ENCODE measurements at places on chromosomes 1 and 21.

DNA sequence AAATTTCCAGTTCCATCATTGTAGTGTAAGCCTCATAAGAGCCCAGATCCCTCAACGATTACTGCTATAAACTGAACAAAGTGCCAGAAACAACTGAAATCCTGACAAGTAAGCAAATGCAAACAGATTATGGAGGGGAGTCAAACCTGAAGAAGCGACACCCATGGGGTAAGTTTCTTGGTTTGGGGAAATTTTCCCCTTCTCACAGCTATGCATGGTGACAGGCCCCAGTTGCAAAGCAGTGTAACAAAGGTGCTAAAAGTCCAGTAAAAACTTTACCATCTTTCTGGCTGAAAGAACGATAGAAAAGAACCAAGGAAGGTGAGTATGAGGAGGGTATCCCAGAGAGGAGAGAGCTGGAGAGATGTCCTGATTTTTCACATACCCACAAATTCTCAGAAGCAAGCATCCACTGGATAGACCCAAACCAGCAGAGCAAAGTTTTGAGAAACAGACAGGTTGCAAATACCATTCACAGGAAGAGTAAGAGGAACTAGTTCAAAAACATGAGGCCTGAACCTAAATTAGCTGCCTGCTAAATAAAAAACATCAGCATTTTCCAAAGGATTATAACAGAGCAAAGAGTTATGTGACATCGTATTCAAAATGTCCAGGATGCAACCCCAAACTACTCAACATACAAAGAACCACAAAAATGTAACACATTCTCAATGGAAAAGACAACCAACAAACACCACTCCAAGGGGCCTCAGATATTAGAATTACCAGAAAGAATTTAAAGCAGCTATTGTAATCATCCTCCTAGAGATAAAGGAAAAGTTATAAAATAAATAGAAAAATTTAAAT is 14.5 kb downstream of the SCYL3 start:
- DNase-seq: no peak

- DNase-seq: no peak
Observed at GRCh38 chr1:184965944-184966860, 8.1 kb downstream of the NIBAN1 start.

DNA sequence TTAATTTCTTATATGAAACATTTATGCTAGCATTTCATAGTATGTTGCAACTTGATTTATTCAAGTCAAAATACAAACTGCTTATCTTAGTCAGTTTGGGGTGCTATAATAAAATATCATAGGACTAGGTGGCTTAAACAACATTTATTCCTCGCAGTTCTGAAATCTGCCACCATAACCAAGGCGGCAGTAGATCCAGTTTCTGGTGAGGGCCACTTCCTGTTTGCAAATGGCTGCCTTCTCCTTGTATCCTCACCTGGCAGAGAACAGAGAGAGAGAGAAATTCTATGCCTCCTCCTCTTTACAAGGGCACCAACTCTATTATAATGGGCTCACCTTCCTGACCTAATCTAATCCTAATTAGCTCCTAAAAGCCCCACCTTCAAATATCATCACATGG is 76.1 kb upstream of the RGS2 start:
- DNase-seq: no peak

DNA sequence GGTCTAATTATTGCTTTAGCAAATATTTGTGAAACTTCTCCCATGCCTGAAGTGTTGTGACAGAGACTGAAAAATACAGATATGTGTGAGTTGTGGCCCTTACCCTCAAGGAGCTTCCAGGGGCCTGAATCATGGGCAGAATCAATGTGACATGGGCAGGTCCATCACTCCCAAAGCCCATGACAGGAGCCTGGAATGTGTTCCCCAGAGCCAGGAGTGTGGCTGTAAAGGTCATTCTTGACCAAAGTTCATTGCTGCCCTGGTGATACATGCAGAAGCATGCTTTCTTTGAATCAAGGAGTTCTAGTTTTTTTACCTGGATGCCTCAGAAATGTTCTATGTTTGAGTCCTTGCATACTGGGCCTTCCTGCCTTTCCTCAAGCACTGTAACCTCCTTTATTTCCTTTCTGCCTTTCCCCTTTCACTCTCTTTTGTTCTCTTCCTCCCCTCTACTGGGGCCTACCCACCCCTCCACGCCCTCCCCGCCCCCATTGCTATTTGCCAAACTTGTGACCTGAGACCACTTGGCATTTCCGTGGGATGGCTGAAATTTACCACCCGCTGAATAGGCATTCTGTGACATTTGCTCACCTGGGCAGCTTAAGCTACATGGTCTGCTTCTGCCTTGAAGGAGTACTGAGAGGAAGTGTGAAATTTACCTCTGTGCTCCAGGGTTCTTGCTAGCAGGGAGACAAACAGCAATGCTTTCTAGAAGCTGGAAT is 19.7 kb downstream of the PBX1 start:
- no peak for DNase-seq

DNA sequence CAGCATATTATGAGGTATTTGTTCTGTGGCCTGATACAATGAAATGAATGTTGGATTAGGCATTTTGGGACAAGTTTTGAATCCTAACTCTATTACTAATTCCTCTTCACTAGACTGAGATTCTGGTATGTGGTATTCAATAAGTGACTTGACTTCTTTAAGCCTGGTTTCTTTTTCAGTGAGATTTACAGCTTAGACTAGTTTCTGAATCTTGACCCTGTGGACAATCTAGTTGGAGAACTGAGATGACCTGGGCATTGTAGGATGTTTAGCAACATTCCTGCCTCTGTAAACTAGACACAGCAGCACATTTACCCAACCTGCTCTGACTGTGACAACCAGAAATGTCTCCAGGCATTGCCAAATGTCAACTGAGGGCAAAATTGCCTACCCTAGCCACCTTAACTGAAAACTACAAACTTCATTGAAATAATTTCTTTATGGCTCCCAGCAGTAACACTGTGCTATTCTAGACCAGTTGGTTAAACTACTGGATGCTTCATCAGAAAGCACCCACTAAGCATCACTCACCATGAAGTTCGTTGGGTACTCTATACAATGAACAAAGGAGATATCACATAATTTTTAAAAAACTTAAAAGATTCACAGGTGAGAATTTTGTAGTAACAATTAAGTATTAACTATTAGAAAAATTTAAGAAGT is 16.8 kb downstream of the PTPRC start:
- no peak for DNase-seq

GRCh38 chr1:89989799-89990198 is 5.1 kb upstream of the ZNF326 start:
- DNase-seq: no peak

GRCh38 chr1:34460193-34460592 is 283.5 kb downstream of the C1orf94 start:
- DNase-seq: peak; percentile 44

DNA sequence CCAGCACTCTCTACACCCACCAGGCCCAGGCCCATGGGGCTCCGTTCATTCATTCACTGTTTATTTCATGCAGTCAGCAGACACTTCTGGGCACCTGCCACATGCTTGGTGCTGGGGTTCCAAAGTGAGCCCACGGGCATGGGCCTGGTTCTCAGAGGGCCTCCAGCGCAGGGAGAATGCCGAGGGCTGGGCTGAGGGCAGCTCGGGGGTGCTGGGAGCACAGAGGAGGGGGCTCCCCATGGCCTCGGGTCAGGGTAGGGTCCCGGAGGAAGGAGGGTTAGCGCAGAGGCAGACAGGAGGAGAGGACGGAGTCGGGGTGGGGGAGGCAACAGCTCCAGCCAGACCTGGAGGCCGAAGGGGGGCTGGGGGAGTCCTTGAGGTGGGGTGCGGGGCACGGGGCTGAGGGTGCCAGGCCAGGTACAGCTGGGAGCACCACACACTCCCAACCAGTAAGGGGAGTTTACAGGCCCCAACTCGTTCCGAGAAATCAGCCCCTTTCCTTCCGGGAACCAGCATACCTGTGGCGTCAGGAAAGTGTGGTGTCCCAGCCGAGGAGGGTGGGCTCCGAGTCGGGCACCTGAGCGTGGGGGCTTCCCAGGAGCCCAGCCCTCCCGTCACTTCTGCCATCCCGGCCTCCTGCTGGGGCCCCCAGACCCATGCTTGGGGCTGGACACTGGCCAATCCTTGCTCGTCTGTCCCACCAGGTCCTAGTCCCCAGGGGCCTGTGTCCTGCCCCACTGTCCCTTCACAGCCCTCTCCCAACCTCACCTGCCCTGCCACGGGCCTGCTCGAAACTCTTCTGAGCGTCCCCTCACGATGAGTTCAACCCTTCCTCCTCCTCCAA is 10.8 kb downstream of the ARHGEF16 start:
- no peak for DNase-seq

DNA sequence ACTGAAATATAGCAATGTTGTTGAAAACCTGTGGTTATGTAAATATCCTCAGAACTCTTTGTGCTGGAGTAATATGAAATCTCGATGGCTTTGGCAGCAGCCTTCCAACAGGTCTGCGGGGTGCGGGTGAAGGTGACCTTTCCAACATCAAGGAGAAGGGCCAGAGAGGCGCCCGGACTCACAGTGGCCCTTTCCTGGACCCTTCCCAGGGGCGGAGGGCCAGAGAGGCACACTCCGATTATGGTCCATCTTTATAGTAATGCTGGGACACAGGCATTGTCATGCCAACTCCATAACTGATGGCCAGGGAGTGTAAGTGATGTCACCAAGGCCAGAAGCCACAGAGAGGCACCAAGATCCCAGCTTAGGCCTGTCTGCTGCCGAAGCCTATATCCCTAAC is 18.1 kb downstream of the SLC37A1 start:
- no peak for DNase-seq

- DNase-seq: no peak
Observed at GRCh38 chr1:60126723-60127122, 53.2 kb upstream of the C1orf87 start.

- DNase-seq: no peak
Observed at GRCh38 chr1:183234660-183235476, 48.8 kb downstream of the LAMC2 start.

GRCh38 chr1:155077758-155078445 is 735 bp upstream of the EFNA3 start:
- DNase-seq: no peak

DNA sequence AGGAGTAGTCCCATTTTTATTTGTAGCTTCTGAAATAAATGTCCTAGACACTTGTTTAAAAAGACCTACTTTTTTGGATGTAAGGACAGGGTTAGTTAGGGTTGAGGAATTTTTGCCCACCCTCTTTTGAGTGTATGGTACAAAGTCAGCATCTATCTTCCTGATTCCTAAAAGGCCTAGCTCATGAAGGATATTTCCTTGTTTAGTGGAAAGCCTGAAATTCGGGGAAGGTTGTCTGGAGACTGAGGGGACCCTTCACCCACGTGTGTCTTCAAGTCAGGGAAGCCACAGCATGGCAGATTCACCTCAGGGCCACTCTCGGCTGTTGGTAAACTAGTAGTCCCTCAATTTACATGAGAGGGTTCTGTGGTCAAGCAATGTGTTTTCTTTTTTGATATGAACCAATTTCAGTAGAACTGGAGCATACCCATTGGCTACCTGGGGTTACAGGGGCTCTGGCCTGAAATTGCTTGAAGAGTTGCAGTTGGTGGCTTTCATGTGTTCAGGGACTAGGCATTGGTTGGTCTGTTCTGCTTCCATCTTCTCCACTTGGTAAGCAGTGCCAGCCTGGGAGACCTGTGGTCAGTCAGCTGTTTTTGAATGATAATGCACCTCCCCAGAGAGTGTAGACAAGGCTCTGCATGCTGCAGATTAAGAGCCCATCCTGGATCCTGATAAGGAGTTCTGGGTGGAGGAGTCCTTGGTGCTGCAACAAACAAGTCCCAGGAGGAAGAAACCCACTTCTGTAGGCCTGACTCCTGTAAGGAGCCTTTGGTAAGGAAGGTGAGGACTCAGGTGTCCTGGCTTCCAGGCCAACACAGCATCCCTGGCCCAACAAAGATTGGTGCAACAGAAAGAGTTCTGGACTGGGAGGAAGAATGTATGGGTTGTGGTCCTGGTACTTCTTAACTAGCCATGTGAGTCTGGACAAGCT is 6.3 kb downstream of the BTG2 start:
- peak; percentile 90 for DNase-seq

GRCh38 chr1:198864695-198865094 is 225.9 kb downstream of the PTPRC start:
- no peak for DNase-seq

DNA sequence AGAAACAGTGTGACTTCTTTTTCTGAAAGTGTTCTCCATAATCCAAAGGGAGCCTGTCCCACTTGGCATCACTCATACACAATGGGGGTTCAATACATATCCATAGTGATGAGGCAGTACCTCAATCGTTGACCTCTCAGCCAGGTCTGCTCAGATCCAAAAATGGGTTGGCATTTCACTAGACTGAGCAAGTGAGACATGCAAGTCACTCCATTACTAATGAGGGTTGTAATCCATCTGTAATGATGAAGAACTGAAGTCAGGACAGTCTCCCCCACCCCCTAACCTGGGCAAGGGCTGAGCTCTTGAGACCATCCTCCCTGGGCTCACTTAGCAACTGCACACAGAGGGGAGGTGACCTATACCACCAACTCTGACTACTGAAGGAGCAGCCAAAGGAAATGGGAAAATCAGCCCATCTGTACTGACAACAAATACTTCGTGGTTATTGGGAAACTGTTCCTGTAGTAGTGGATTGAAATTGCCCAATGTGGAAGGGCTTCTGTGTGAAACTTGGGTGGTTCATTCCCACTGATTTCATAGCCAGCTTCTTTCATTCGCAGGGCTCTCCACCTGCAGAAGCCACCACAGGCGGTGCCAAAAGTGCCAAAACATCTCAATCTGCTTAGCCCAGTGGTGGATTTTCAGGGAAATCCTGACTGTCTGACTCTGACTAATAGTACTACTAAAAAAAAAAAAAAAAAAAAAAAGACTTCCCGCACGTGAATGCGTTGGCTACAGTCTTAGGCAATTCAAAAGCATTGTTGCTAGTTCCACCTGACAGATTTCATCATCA is 5.0 kb downstream of the NGF start:
- DNase-seq: no peak

GRCh38 chr1:95504321-95504720 is 270.3 kb downstream of the RWDD3 start:
- DNase-seq: no peak

GRCh38 chr1:114344656-114345055 is 166.3 kb downstream of the TRIM33 start:
- DNase-seq: no peak

DNA sequence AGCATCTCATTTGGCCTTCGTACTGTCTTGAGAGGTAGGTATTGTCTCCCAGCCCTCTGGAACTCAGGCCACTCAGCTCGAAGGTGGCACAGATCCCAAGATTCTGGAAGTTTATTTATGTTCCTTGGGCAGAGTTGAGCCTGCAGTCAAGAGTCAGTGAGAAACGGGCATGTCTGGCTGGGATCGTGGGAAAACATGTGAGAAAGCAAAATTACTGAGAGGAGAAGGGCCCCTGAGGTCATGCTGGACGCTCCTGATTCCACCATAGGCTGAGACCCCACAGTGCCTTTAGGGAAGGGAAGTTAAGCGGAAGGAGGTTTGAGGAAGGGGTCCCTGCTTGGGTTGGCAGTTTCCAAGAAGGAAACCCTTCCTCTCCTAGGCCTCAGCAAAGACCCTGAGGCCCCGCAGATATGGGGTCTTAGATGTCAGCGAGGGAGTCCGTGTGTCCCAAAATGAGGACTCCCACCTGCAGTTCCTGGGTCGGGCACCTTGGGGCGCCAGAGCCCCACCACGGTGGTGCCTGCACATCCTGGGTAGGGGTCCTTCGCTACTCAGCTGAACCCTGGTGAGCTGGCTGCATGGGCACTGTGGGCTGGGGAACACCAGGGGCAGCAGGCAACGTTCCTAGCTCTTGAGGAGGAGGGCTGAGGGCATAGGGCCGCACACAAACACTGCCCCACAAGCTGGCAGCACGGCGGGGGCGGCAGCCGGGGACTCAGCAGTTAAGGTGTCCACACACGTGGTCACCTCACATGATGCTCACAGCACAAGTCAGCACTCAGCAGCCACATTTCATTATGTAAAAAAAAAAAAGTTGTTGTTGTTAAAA is 12.3 kb upstream of the SEMA4A start:
- no peak for DNase-seq

GRCh38 chr1:36740446-36740845 is 257.7 kb upstream of the CSF3R start:
- no peak for DNase-seq
